Kidney (tissue), 22 donors: ENCODE measurements at places on chromosomes 16 and 17. TPM values are rescaled to one million over a fixed set of nuclear protein-coding genes. Genes with fewer than 3 reads are reported as not detected.

DNA sequence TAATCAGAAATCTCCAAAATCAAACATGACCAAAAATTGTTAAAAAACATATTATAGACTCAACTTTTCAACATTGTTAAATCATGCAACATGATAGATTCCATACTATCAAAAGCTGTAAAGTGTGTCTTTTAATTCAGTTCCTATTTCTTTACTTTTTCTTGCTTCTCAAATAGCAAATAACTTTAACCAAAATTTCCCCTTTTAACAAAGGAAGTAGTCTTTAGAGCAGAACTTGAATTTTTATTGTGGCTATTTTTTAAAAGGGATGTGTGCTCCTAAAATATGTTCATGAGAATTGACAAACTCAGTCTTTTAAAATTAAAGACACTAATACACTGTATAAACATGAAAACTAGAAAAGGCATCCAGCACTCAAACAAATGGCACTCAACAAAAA, 49.1 kb downstream of the SPAG9 start:
- DNase-seq, result no peak

GRCh38 chr16:23131931-23132621, 17.2 kb downstream of the USP31 start:
- no peak for DNase-seq

DNA sequence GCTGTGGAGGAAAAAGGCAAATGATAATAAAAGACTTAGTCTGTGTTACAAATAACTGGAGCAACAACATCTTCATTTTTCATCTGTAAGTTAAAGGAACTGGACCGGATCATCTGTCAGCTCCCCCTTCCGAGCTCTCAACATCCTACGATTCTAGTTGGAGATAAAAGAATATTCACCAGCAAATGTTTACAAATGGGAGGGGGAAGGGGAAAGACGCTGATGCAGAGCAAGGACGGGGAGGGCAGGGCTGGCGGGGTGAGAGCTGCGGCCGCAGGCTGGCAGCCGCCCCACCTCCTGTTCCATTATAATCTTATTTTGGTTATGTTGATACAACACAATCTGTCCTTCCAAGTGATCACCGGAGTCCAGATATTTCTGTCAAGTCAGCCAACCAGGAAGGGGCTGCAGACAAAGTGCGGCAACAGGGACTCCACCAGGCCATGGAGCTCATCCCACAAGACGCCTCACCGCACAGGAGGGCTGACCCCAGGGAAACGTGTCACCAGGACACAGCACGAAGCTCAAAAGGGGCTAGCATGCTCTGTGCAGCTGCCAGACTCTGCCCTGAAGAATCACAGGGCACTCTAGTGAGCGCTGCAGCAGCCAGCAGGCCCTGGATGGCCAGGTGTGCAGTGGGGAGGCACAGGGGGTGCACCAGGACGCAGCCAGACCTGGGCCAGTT, 19.7 kb downstream of the FBXO31 start:
- DNase-seq, result no peak

GRCh38 chr17:68379692-68380677, 77.3 kb downstream of the WIPI1 start:
- no peak for DNase-seq

DNA sequence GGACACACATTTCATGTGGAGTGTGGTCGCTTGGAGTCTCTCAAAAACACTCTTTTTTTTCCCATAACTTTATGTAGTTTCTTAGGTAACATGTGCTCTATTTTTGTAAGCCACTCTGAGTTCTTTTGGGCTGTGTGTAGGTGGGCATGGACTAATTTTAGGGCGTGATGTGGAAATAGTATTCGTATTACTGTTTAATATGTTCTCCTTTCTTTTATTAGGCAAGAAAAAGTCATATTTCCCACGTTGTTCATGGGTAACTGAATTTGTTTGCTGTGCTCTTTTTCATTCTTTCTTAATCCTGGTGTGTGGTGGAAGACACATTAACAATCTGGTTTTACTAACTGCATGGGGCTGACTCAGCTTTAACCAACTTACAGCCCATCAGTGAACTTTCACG, 27.4 kb downstream of the NDEL1 start:
- DNase-seq, result no peak

GRCh38 chr17:22268214-22268911, 576.0 kb downstream of the KCNJ18 start:
- no peak for DNase-seq

DNA sequence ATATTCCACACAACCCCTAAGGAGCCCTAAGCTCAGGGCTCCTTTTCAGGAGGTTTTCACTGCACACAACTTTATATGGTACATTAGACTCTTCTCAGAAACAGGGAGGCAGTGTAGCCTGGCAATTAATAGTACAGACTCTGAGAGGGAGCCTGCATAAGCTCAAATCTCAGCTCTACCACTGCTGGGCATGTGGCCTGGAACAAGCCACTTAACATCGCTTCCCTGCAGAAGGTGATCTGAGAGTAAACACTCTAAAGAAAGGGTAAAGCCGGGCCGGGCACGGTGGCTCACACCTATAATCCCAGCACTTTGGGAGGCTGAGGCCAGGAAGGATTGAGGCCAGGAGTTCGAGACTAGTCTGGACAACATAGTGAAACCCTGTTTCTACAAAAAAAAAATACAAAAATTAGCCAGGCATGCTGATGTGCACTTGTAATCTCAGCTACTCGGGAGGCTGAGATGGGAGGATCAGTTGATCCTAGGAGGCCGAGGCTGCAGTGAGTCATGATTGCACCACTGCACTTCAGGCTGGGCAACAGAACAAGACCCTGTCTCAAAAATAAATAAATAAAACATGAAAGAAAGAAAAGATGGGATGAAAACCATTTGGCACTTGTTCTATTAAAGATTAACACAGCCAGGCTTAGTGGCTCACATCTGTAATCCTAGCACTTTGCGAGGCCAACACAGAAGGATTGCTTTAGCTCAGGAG, 70.7 kb upstream of the DNAJA2 start:
- no peak for DNase-seq

GRCh38 chr17:19940722-19941464, 36.7 kb downstream of the AKAP10 start:
- no peak for DNase-seq

DNA sequence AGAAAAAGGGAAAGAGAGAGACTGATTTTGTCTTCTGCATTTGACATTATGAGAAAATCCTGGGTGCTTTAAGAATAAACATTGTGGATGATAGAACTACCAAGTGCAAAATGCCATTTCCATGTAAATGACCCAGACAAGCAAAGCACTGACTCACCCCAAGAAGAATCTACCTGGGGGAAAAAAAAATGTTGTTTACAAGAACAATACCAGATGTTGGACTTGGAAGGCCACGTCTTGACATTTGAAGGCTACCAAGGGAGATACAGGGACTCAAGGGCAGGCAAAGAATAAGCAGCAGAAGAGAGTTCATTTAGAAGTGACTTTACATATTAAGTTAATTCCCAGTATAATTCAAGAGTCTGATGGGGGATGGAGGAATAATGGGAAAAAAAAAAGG, 125.3 kb downstream of the TMEM114 start:
- no peak for DNase-seq

- no peak for DNase-seq
These were observed 17.1 kb downstream of the TMIGD1 start for GRCh38 chr17:30316736-30317135.

SPG7 gene
- 108 TPM for total RNA-seq

CENPT gene
- total RNA-seq, result 42.5 TPM

FAM171A2 gene
- 0.94 TPM for total RNA-seq

BAIAP2 gene
- total RNA-seq, result 45.8 TPM
